ENCODE measurements at places on chromosomes 5 and 9. TPM values are rescaled to one million over a fixed set of nuclear protein-coding genes. Genes with fewer than 3 reads are reported as not detected.

The MSX2 gene
- 1.1 TPM for total RNA-seq

The ZMAT2 gene
- total RNA-seq, result 63.7 TPM

The PPP2R2B gene
- total RNA-seq, result 0.37 TPM

The C9orf50 gene
- 0.18 TPM for total RNA-seq

The ELAVL2 gene
- 0.14 TPM for total RNA-seq

The KCNN2 gene
- total RNA-seq, result 0.43 TPM

The JAKMIP2 gene
- 0.57 TPM for total RNA-seq

The GALNT12 gene
- 76.2 TPM for total RNA-seq

The AJM1 gene
- 1.4 TPM for total RNA-seq

The SYK gene
- under 0.01 TPM for total RNA-seq

The ANKRD18A gene
- total RNA-seq, result not detected

The SPATA31E1 gene
- total RNA-seq, result not detected

The BHMT2 gene
- 3.4 TPM for total RNA-seq

The MLANA gene
- total RNA-seq, result not detected

The PRLR gene
- total RNA-seq, result 0.18 TPM

The ACOT12 gene
- total RNA-seq, result 0.74 TPM

The NEUROG1 gene
- not detected for total RNA-seq

The SCGB3A2 gene
- not detected for total RNA-seq

The PCDHGB3 gene
- total RNA-seq, result 5.4 TPM

The RHOBTB3 gene
- 304 TPM for total RNA-seq

The PCDHB9 gene
- 0.09 TPM for total RNA-seq

The CTSL gene
- total RNA-seq, result 635 TPM

The GGTA1 gene
- not detected for total RNA-seq

The HMMR gene
- 4.2 TPM for total RNA-seq

The ELOVL7 gene
- 0.09 TPM for total RNA-seq

The HAND1 gene
- total RNA-seq, result not detected

The CER1 gene
- not detected for total RNA-seq

The ORM2 gene
- not detected for total RNA-seq

The COL15A1 gene
- 164 TPM for total RNA-seq

The AFF4 gene
- total RNA-seq, result 27.7 TPM

The AUH gene
- 34.4 TPM for total RNA-seq

The KIF20A gene
- 8.8 TPM for total RNA-seq

The C5orf52 gene
- total RNA-seq, result not detected

The CACFD1 gene
- 6.5 TPM for total RNA-seq

The BNC2 gene
- 27.5 TPM for total RNA-seq

The COL23A1 gene
- total RNA-seq, result under 0.01 TPM

The SPATA9 gene
- 0.71 TPM for total RNA-seq

The SLC6A7 gene
- total RNA-seq, result not detected

The RAD17 gene
- 17.0 TPM for total RNA-seq

The SPEF2 gene
- 2.2 TPM for total RNA-seq

The TERT gene
- total RNA-seq, result not detected

The SLC1A3 gene
- 1.1 TPM for total RNA-seq

The GRXCR2 gene
- total RNA-seq, result not detected

The HNRNPH1 gene
- 471 TPM for total RNA-seq

The PPP3R2 gene
- total RNA-seq, result not detected

The HTR4 gene
- not detected for total RNA-seq

The FST gene
- 68.3 TPM for total RNA-seq

The TCF7 gene
- total RNA-seq, result 0.28 TPM

The GLRX gene
- 51.0 TPM for total RNA-seq

The BTNL9 gene
- total RNA-seq, result not detected

The TMEM215 gene
- not detected for total RNA-seq

The CCNB1 gene
- 25.7 TPM for total RNA-seq

The UCK1 gene
- total RNA-seq, result 15.5 TPM

The RECK gene
- 47.4 TPM for total RNA-seq
